ENCODE measurements at places on chromosomes 6 and 20. TPM values are rescaled to one million over a fixed set of nuclear protein-coding genes. Genes with fewer than 3 reads are reported as not detected.

- no peak for DNase-seq
Measured at GRCh38 chr6:125994670-125995488, 8.5 kb downstream of the TRMT11 start.

RAB44 gene
- total RNA-seq: not detected

- DNase-seq: no peak
Measured at GRCh38 chr6:161270116-161270515, 3.7 kb downstream of the AGPAT4 start.

SMPD2 gene
- total RNA-seq: 11.4 TPM

DNA sequence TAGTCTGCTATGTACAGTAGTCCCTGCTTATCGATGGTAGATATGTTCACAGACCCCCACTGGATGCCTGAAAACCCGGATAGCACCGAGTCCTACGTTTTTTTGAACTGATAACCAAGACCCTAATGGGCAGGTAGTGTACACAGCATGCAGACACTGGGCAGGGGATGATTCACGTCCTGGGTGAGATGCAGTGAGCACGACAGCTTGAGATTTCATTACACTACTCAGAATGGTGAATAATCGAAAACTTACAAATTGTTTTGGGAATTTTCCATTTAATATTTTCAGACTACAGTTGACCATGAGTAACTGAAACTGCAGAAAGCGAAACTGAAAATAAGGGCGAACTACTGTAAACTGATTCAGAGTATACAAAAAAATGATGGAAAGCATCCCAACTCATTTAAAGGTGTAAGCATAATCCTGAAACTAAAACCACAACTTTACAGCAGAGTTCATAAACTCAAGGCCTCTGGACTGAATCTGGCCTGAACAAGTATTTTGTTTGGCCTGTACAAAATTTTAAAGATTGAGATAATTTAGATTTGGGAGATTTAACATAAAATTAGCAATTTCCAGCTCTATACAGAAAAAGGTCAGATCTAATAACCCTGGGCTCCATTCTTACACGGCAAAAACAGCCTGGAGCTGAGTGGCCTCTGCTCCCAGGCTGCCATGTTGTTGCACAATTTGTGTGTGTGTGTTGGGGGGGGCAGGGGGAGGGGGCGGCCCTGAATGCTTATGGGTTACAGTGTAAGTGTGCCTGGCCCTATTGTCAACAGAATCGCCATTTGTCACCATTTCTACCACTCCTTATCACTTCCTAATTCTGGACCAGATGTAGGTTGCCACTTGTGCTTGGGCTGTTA, 34.9 kb downstream of the RNF24 start:
- no peak for DNase-seq

All from endodermal cell (in vitro differentiated cells).